ENCODE measurements at places on chromosomes 2 and 18. TPM values are rescaled to one million over a fixed set of nuclear protein-coding genes. Genes with fewer than 3 reads are reported as not detected.
A peak's percentile ranks its signal among the peaks of the same experiment; 100 is the strongest.

CXCR4 gene
- total RNA-seq: 3.2 TPM

BOK gene
- 2.4 TPM for total RNA-seq

NCKAP5 gene
- 6.0 TPM for total RNA-seq

MC4R gene
- not detected for total RNA-seq

LMAN2L gene
- total RNA-seq: 27.9 TPM

BOLL gene
- total RNA-seq: not detected

GRCh38 chr2:154142480-154142879, 270.8 kb downstream of the GALNT13 start:
- H3K27ac ChIP-seq: no peak overlapping the region
- DNase-seq: no peak
- H3K27me3 ChIP-seq: no peaks in the 10 kb centered on the region
- no peaks in the 10 kb centered on the region for H3K36me3 ChIP-seq
- no peaks in the 10 kb centered on the region for H3K4me1 ChIP-seq
- H3K4me3 ChIP-seq: no peak overlapping the region

GRCh38 chr2:230600285-230600684, 112.4 kb upstream of the CAB39 start:
- no peak overlapping the region for H3K4me3 ChIP-seq
- H3K27me3 ChIP-seq: no peaks in the 10 kb centered on the region
- no peak overlapping the region for H3K27ac ChIP-seq
- no peak for DNase-seq

GRCh38 chr2:238243496-238244076, 3.7 kb upstream of the HES6 start:
- no peak for DNase-seq
- peaks cover 34% of the 10 kb centered on the region for H3K36me3 ChIP-seq
- no peak overlapping the region for H3K4me3 ChIP-seq
- peaks cover 40% of the 10 kb centered on the region for H3K4me1 ChIP-seq
- peak overlapping the region; percentile 53 for H3K27ac ChIP-seq

DNA sequence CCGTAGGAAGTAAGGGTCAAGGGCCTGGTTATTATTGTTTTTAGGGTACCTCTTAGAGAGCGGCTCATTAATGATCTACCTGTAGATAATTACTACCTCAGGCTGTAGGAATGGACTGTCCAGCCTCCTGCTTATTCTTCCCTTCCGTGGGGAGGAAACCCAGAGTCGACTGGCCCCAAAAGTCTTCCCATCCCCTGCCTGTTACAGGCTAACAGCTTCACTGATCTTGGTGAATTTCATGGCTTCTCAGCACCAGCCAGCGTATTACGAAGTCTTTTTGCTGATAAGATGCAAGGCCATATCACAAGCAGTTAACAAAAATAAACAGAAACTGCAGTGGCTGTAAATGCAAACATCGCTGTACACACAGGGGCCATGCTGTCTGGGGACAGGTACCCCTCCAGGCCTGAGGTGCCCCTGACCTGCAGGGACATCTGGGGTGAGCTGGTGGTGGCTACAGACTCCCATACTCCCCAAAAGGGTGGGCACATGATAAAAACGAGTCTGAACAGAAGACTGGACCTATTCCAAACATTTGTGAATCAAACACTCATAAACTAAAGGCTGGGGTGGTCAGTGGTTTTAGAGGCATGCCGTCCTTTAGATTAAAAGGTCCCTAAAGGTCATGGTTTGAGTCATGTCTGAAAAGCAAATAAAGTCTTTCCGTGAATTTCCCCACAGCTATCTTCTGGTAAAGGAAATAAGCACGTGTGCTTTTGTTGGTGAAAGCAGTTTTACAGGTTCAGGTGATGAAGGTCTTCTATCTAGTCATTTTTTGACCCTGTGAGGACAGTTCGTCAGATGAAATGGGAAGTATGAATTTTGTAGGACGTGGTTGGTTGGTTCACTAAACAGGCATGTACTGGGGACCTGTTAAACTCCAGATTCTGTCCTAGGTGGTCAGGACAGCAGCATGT, 36.7 kb downstream of the TTC39C start:
- H3K36me3 ChIP-seq: no peaks in the 10 kb centered on the region
- H3K27me3 ChIP-seq: no peaks in the 10 kb centered on the region
- H3K4me1 ChIP-seq: no peaks in the 10 kb centered on the region

- DNase-seq: no peak
- H3K27ac ChIP-seq: no peak overlapping the region
- no peak overlapping the region for H3K4me3 ChIP-seq
- no peaks in the 10 kb centered on the region for H3K36me3 ChIP-seq
- H3K27me3 ChIP-seq: no peaks in the 10 kb centered on the region
Measured at GRCh38 chr2:45802499-45803138, 151.1 kb downstream of the PRKCE start.

GRCh38 chr2:22360735-22361374, 1024.1 kb upstream of the KLHL29 start:
- H3K27me3 ChIP-seq: peaks cover 7% of the 10 kb centered on the region
- H3K4me3 ChIP-seq: no peak overlapping the region
- DNase-seq: no peak
- no peak overlapping the region for H3K27ac ChIP-seq

DNA sequence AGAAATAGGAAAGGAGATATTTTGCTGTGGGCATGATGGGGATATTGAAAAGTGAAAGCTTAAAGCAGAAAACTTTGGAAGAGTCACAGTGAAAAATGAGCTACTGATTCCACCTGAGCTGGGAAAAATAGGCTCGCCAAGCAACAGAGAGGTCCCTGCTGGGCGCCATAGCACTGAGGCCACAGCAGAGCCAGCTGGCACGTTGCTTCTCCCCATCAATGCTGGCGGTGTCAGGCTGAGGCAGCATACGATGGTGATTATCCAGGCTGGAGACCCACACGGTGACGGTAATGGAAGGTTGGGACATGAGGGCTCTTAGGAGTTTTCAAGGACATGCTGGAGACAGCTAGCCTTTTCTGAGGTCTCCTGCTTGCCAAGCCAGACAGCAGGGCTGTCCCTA, 25.8 kb upstream of the DTNB start:
- no peaks in the 10 kb centered on the region for H3K4me1 ChIP-seq
- no peak for DNase-seq
- peaks cover 6% of the 10 kb centered on the region for H3K27me3 ChIP-seq
- H3K36me3 ChIP-seq: no peaks in the 10 kb centered on the region

DNA sequence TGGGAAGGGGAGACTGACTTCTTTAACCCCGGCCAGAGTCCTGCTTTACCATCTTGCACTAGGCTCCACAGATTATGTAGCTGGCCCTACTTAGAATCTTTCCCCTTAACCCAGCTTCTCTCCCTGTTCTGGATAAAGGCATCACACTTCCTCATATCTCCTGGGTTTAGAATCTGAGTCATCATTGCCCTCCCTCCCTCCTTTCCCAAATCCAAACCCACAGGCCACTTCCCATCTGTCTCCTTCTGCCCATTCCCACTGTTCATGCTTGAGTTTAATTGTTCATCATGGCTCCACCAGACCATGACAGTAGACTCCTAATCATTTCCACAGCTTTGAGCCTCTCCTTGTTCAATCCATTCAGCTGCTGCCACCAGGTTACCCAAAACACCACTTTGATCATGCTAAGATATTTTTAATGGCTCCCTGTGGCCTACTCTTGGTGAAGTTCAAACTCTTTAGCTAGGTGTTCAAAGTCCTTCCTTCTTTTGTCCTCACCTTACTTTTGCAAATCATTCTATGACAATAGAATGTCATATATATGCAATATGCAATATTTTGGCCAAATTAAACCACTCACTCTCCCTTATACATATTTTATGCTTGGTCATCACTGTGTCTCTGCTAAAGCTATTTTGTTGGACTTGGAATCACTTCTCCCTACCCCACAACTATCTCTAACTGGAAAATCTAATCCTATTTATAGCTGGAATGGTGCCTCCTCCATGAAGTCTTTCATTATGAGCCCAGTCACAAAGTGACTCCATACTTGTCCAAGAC, 5.5 kb downstream of the PDE11A start:
- peaks cover 8% of the 10 kb centered on the region for H3K27me3 ChIP-seq
- no peak overlapping the region for H3K4me3 ChIP-seq
- no peak for DNase-seq
- no peak overlapping the region for H3K27ac ChIP-seq
- peaks cover 2% of the 10 kb centered on the region for H3K4me1 ChIP-seq

All from left ventricle myocardium inferior (tissue), 1 donor.